CD4-positive, alpha-beta T cell treated with Interleukin-17A for 4 hours (primary cell): ENCODE measurements at places on chromosomes 3 and 15.

DNA sequence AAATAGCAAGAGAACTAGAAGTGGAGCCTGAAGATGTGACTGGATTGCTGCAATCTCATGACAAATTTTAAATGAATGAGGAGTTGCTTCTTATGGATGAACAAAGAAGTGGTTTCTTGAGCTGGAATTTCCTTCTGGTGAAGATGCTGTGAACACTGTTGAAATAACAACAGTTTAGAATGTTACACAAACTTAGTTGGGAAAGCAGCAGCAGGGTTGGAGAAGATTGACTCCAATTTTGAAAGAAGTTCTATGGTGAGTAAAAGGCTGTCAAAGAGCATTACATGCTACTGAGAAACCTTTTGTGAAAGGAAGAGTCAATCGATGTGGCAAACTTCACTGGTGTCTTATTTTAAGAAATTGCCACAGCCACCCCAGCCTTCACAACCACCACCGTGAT is 220.9 kb upstream of the LRRFIP2 start:
- no peak for DNase-seq

DNA sequence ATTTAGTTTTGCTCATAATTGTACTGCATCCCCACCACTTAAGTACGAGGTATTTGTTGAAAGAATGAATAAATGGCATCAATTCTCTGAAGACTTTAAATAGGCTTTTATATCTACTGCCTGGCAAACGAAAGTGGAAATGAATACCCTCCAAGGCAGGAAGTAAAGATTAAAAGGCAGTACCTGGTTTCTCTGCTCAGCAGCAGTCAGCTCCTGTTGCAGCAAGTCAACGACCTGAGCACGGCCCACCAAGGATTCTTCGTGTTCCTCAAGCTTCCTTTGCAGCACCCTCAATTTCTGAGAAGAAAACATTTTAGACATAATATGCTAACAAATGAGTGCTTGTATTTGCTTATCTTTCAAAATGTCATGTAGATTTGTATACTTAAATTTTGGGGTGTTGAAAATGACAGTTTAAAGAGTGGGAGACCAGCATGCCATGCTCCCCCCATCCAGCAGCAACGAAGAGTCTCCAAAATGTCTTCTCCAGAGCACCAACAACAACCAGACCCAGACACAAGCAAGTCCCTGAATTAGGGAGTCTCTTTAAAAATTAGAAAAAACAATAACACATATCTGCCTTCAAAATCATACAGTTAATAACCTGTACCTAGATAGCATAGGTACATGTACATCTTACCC is 31.2 kb downstream of the GOLGB1 start:
- peak; percentile 36 for DNase-seq

GRCh38 chr3:152589644-152590043 is 245.3 kb upstream of the P2RY1 start:
- no peak for DNase-seq

GRCh38 chr15:69763831-69764230 is 311.2 kb downstream of the RPLP1 start:
- DNase-seq: no peak

- DNase-seq: no peak
These were observed 470.7 kb upstream of the CBLB start for GRCh38 chr3:106339551-106339950.

DNA sequence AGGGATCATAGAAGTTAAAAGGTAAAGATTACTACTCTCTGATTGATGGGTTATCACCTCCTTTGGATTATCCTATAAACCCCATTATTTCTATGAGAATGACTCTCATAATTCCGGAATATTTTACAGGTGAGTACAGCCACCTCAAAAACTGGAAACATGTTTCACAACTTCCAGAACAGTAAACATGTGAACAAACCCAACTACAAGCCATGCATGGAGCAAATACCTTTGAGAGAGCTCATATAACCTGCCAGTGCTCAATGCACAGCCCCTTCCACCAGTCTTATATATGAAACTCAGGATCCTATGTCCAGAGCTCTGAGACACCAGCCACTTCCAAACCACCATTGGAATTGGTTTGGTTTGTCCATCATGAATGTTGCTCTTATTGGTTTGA is 208.0 kb downstream of the MECOM start:
- no peak for DNase-seq

DNA sequence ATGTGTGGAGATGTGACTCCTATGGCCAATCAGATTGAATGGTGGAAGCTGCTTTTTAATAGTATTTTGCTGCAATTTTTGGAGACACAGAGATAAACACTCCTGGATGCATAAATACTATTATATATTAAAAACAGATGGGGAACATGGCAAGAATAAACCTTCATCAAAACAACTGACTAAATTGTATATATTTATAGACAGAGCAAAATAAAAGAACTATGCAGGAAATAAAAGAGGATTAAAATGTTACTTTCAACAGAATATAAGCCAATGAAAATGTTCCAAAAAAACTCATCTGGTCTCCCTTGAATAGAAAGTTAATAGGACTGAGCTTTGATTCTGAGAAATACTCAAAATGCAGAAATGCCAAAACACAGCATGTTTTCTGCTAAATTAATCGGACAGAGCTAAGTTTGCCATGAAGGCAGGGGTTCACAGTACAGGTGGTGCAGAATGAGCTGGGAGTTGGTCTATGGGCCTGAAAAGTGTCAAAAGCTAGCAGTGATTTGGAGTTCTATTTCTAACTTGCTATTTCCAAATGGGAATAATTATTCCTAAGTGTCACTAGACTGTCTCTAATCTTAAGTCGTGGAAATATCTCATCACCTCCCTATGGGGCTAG is 227.2 kb downstream of the CNTN3 start:
- DNase-seq: no peak

DNA sequence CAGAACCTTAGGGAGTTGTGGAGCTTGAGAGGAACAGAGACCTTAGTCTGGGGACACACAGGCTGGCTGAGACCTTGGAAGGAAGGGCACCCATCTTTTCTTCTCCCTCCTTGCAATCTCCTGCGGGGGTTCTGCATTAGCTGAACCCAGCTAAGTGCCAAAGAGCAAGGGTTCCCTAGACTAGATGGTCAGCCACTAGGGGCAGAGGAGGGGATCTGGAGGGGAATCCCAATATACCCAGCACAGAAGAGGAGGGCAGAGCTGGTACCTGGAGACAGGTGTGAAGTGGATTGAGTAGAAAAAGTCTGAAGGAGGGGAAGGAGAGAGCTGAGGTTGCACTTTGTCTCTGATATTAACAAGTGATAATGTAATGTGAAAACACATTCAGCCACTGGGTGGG is 212.8 kb downstream of the ADAMTS9 start:
- no peak for DNase-seq

GRCh38 chr3:88248658-88249057 is 98.9 kb downstream of the C3orf38 start:
- no peak for DNase-seq

DNA sequence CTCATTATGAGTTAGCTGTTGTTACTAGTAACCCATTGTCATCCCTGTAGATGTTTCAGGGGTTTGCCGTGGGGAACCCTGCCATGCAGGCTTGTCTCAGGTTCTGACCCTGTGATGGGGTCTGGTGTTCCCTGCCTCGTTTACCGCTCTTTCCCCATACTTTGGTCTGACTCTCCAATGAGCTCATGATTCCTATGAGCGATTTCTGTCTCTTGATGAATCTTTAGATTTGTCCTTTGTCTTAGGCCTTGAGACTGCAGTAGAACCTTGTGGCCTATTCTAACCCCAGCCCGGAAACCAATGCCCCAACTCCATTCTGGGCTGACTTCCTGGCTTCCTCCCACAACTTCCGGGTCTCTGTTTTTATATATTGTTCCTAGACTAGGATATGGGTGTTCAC is 11.3 kb upstream of the IQGAP1 start:
- DNase-seq: peak; percentile 75

GRCh38 chr3:45965653-45966052 is 22.4 kb downstream of the CXCR6 start:
- DNase-seq: peak; percentile 58

DNA sequence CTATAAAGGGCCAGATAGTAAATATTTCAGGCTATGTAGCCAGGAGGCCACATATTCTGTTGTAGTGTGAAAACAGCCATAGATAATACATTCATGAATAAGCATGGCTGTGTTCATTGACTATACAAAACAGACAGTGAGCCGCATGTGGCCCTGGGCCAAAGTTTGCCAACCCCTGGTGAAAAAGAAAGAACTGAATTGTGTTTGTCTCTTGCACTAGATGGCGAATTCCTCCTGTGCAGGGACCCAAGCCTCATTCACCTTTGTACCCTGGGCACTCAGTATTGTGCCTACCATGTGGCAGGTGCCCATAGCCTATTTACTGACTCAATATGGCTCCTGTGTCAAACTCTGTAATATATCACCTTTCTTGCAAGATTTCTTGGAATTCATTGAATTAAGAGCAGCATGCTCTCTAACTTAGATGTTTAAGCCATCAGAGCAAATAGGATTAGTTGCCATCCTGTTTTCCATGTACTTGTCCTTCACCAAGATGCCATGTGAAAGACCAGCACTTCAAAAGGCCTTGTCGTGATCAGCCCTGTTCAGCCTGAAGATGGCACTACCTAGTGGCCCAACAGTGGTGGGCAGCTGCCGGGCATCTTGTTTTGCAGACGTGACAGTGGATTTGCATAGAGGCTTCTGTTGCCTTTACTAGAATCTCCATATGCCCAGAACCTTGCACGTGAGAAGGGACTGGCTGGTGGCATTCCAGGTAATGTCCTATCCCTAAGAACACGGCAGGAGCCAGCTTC is 50.9 kb upstream of the CMTM7 start:
- no peak for DNase-seq

DNA sequence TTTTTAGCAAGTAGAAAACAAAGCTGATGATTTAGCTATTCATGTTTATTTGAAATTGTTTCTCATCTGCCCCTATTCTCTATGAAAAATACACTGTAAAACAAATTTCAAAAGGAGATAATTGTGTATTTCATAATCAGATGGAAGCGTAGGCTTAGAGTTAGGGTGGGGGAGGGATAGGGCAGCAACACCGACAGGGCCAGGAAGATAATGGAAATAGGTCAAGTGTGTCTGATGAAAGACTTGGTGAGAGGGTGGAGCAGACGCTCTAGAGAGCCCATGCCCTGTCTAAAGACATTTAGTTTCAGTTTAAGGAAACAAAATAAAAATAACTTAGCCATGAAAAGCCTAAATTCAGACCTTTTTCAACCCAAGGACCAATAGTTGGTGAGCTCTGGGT is 51.6 kb upstream of the ARL6 start:
- DNase-seq: no peak

GRCh38 chr3:53957831-53958230 is 66.2 kb upstream of the SELENOK start:
- no peak for DNase-seq

DNA sequence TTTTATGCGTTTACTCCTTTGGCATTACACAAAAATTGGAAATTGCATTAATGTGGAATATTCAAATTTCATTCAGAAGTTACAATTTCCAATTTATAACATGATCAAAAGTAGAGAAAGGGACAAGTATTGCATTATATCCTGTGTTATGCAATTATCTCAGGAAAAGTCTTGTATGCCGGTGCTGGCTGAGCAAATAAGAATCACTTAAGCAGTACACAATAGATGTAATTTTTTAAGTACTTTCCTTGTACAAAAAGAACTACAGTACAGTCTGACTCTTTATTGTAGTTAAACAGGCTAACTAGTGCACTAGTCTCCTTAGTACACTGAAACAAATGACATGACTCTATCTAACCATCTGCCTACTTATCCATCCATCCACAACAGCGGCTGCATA is 493.2 kb upstream of the KCNMB2 start:
- DNase-seq: no peak

DNA sequence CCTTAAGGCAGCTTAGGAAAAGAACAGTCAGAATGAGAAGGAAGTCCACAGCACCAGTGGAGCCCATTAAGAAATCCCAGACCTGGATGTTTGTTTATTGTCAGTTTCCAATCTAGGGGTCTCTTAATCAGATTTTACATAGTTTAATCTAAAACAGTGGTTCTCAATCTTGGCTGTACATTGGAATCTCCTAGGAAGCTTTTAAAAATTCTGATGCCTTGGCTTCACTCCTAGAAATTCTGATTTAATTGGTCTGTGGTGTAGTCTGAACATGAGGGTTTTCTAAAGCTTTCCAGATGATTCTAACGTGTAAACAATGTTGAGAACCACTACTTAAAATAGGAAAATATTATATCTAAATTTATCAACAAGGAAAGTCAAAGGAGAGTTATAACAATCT is 56.6 kb upstream of the SPRED1 start:
- DNase-seq: no peak

- no peak for DNase-seq
These were observed 113.7 kb downstream of the LRIG1 start for GRCh38 chr3:66386925-66387650.

DNA sequence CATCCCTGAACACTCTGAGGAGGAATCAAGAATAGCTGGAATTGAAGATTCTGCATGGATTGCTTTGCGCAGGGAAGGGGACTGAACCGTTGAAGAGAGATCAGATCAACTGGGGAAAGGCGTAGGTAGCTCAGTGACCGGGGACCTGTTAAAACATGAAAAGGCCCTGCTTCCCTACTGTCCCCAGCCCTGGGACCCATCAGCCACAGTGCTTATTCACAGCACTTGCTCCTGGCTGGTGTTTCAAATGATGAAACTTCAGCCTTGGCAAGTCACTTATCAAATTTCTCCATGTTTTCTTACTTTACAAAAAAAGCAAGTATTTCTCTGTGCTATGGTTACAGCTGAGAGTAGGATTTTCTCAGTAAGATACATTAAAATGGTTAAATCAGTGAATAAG is 199.3 kb downstream of the MEIS2 start:
- DNase-seq: no peak

- no peak for DNase-seq
These were observed 280.0 kb upstream of the P2RY1 start for GRCh38 chr3:152554980-152555379.

GRCh38 chr3:138265745-138266144 is 63.9 kb downstream of the NME9 start:
- DNase-seq: no peak

DNA sequence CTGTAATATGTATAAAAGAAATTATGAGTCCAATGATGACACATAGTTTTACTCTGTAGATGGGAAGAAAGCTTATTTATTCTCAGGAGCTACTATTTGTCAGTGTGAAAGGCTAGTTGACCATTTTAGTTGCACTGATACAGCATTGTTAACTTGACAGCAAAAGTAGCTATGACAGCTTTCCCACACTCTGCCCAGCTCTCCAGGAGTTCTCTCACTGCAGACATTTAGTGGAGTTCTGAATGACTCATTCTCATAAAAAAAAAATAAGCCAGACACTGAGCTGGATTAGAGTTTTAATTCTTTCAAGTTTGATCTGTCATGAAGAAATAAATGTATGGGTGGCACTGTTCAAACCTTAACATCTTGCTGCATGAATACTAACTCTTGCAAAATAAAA is 77.2 kb upstream of the CFAP20DC start:
- DNase-seq: no peak

DNA sequence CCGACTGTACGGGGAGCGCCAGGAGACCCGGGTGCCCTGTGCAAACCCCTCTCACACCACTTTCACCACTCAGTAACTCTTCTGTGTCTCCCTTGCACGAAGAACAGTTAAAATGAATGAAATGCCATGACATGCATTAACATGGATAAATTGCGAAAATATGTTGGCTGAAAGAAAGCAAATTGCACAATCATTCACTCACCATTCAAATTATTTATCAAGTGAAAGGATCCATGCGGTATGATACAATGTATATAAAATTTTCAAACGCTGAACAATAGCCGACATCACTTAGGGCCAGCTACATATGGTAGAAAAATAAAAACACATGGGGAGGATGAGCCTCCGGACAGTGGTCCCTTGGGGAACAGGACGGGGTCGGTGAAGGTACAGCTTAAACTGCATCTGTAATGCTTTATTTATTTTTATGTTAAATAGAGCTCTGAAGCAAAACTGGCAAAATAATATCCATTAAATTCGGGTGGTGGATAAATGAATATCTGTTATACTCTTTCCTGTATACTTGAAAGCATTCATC is 45.9 kb downstream of the SLC12A8 start:
- DNase-seq: no peak
